ENCODE measurements at places on chromosomes 1 and 21.
A peak's percentile ranks its signal among the peaks of the same experiment; 100 is the strongest.

- DNase-seq = no peak
Measured at GRCh38 chr1:154624746-154625643, 17.0 kb upstream of the ADAR start.

DNA sequence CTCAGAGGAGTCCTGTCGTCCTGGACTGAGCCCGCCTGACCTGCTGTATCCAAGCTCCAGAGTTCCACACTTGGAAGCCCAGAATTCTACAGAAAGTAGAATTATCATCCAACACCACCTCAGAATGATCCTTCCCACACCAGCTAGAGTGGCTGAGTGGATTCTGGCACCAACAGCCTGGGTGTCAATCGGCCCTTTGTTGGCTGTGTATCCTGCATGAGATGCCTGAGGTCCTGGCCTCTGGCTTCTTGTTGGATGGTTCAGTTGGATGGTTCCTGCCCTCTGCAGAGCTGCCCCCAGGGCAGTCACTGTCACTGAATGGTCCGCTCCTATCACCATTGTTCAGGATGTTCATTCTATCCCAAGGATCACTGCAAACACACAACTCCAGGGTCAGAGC is 49.8 kb downstream of the PGBD5 start:
- no peak for DNase-seq

GRCh38 chr1:230307213-230307612 is 118.9 kb downstream of the PGBD5 start:
- no peak for DNase-seq

GRCh38 chr1:18631496-18632217 is 1.0 kb downstream of the PAX7 start:
- DNase-seq = no peak

DNA sequence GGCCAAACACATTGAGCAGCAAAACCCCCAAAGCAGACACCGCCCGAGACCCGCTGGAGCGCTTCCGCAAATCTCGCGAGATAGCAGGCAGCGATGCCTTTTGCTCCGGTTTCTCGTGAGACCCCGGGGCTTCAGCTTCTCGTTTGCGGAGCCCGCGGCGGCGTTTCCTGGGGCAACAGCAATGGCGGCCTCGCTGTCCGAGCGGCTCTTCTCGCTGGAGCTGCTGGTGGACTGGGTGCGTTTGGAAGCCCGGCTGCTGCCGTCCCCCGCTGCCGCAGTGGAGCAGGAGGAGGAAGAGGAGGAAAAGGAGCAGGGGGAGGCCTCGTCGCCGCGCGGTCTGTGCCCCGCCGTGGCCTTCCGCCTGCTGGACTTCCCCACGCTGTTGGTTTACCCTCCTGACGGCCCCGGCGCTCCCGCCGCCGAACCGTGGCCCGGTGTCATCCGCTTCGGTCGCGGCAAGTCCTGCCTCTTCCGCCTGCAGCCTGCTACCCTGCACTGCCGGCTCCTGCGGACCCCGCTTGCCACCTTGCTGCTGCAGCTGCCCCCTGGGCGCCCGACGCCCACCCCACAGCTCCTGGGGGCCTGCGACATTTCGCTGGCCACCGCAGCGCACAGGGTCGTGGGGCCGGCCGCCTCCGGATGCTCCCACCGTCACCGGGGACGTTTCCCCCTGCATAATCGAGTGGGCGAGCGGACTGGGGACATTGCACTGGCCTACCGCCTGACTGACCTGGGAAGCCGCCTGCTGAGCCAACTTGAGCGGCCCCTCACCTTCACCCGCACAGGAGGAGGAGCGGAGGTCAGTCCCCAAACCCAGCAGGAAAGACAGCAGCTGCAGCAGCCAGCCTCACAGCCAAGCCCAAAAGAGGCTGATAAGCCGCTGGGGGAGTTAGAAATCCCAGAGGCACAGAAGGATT is at the start of gene MAP10:
MAP10 (plus strand) TSS at position 148 of the 917 bp plus-strand sequence; CDS start at position 182, 34 bp downstream.
- DNase-seq = no peak

GRCh38 chr1:67749844-67750690 is 65.1 kb downstream of the GADD45A start:
- no peak for DNase-seq

GRCh38 chr1:99751877-99752504 is 14.4 kb downstream of the FRRS1 start:
- no peak for DNase-seq

DNA sequence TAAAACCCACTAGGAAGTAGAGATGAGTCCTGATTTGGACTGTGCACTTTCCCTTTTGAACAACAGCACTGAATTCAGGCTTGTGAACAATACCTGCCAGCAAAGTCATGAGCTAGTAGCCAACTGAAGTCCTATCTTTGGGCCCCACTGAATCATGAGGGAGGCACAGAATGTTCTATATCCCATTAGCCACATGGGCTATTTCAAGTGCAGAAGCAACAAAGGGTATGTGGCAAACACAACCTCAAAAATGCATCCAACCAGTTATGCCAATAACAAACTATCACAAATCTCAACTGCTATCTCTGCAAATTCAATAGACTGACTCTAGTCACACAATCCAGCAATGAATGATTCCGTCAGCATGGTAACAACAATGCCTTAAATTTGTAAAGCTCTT is 276.0 kb downstream of the MRPL39 start:
- DNase-seq = no peak

DNA sequence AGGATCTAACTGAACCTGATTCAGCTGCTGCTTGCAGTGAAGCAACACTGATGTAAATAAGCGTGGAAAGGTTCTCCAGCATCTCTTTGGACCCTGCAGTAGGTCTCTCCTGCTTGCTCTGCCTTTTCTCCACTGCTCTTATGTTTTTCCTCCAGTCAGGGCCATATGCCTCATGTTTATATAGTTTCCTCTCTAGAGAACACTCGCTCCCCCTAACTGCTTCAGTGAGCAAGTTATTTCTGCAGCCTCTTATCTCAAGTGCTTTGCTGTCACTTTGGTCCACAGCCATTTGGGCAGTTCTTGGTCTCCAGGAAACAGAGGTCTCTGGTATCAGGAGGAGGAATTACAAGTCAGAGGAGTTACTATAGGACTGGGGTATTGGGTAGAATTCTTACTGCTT is 5.3 kb downstream of the PRUNE1 start:
- DNase-seq = peak; percentile 22

DNA sequence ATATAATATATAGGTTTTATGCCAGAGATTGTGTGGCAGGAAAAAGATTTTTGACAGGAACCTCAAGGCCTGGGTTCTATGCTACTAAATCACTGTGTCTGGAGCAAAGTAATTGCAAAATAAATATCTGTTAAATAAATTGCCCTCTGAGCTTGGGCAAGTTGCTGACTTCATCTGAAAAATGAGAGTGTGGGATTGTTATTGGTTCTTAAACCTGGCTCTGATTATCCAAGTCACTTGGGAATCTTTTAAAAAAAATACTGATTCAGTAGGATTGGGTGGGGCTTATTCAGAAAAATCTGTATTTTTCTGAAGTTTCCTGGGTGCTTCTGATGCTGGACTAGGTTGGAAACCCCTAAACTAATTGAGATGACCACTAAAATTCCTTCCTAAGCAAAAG is 174.1 kb upstream of the SGIP1 start:
- DNase-seq = no peak

- no peak for DNase-seq
Measured at GRCh38 chr1:107604825-107605224, 360.2 kb downstream of the VAV3 start.

DNA sequence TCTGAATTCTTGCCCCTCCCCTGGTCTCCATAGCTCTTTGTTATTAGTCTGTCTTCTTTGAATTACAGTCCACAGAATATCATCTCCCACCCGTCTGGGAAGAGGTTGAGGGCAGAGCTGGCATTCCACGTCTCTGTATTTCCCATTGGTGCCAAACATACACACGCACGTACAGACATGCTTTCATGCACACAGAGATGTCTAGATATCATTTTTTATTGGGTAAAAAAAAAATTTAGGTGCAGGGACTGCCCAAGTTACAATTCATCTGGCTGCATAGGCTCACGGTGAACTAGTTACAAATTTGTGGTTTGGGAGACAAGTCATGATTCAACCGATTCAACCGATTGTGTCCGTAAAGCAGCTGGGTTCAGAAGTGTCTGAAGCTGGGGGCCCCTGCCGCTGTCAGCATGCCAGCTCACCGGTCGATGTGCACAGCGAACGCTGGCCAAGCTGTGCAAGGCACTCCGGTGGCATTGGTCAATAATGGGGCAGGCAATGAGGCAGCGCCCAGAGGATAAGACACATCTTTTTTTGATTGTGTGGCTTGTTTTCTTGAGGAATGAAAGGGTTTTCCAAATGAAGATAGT is 73.7 kb downstream of the KCNN3 start:
- DNase-seq = no peak

DNA sequence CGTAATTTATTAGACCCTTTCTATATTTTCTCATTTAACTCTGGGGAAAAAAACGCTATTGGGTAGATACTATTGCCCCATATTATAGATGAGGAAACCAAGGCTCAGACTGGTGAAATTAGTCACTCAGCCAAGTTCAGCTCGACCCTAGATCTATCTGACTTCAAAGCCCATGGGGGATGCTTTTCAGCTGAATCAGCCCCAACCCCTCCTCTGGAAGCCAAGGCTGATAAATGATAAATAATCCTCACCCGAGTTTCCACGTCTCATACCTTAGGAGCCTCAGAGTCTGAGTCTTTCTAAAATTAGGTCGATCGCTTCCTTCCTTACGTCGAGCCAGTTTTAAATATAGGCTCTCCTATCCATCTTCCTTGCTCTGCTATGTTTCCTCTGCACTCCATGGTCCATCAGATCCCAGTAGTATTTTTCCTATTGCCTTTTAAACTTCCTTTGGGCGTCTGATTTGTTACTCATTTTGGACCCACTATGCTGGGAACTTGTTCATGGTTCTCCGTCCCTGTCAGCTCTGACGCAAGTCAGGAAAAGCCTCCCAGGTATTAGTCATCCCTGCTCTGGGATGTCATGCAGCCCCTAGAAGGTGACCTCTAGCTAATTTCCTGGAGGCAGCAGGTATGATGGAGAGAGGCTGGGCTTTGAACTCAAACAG is 122.8 kb downstream of the PLPP3 start:
- DNase-seq = no peak

DNA sequence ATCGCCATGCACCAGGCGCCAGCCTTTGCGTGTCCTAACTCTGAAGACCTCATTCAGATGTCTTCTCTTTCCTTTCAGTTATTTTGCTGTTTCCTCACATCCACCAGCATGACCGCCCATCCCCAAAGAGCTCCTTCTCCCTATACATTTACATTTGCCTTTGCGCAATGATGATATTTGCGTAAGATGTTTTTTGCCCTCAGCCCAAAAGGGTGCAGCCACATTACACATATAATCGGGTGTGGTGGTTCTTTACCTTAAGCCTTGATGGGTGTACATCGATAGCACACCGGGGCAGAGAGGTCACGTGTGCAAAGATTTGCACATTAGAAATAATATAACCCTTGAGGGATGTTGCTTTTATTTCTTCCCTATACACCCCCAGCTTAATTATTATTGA is 192.8 kb downstream of the HUNK start:
- DNase-seq = no peak

DNA sequence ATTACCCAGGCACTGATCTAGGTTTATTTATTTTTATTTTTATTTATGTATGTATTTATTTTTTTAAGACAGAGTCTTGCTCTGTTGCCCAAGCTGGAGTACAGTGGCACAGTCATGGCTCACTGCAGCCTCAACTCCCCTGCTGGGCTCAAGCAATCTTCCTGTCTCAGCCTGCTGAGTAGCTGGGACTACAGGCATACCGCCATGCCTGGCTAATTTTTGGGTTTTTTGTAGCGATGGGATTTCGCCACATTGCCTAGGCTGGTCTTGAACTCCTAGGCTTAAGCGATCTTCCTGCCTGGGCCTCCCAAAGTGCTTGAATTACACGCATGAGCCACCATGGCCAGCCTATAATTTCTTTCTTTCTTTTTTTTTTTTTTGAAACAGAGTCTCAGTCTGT is 9.4 kb downstream of the PHACTR4 start:
- DNase-seq = no peak

GRCh38 chr1:18907021-18907916 is 4.9 kb upstream of the ALDH4A1 start:
- DNase-seq = peak; percentile 73

Measured in GF-D8 (cell line).